Bronchial epithelial cell (primary cell): ENCODE measurements at places on chromosomes 4 and X.

- DNase-seq: peak; percentile 67
Observed at GRCh38 chr4:54255881-54256280, 26.8 kb downstream of the PDGFRA start.

DNA sequence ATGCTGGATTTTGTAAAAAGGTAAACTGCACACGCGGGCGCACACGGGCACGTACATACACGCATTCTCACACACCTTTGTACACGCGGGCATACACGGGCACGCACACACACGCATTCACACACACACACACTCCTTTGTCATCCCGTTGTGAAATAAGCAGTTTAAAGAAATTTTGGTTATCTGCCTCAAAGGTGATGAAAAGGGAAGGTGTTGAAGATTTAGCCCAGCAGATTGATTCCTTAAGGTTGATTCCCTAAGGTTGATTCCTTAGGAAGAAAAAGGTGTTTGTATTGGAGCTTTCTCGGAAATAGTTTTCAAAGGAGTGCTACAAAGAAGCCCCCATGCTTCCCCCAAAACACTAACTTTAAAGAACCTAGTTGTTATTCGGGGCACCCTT, 693 bp downstream of the ATP10D start:
- DNase-seq: no peak

DNA sequence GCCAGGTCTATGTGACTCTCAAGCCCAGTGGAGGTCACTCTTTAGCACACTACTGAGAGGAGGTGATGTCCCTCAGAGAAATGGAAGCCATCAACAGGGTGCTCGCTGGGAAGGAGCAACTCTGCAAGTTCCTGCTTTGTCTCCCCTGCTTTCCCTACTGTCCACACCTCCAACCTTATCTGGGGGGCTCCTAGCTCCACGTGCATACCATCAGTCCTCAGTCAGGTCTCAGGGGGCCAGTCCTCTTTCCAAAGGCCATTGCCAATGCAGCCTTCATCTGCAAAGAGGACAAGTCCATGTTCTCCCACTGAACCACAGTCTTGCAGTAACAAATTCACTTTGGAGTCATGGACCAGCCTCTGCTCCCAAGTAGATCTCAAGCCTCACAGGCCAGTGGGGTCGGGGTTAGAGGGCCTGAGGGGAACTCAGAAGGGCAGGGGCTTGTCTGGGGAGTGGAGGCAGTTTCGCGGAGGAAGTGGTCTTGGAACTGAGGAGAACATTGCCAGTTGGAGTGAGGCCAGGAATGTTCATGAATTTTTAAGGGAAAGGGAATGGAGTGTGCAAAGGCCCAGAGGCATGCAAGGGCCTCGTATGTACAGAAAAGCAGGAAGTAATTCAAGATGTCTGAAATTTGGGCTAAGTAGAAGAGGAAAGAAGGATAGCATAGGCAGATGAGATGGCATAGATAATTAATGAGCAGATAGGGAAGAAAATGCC, 8.9 kb downstream of the RTL5 start:
- DNase-seq: no peak

DNA sequence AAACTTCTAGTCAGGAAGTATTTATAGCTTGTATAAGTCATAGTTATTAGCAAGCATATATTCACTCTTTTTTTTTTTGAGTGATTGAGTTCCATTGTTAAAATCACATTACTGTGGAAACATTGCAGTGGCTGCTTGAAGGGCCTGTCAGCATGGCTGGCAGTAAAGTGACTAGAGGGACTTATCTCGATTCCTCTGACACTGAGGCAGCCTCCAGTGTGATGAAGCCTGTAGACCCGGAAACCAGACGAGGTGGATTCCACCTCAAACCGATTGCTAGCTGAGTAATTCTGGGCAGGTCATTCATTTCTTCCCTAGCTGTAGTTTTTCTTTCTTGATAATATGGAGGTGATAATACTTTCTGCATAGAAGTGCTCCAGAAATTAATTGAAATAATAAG, 4.7 kb downstream of the FAM149A start:
- DNase-seq: no peak

GRCh38 chr4:150315691-150316090, 237.4 kb downstream of the DCLK2 start:
- no peak for DNase-seq
